ENCODE measurements at places on chromosomes 7 and 10.

- no peak for DNase-seq
Measured at GRCh38 chr7:129896568-129897382, 56.0 kb downstream of the UBE2H start.

- no peak for DNase-seq
Measured at GRCh38 chr7:76338298-76339084, 20.3 kb downstream of the YWHAG start.

GRCh38 chr10:53570221-53570620, 797.6 kb upstream of the MBL2 start:
- DNase-seq, result no peak

GRCh38 chr7:95470452-95470851, 15.3 kb upstream of the ASB4 start:
- no peak for DNase-seq

GRCh38 chr10:19290770-19291169, 242.2 kb downstream of the MALRD1 start:
- DNase-seq, result no peak

GRCh38 chr10:113459626-113460280, 93.1 kb upstream of the HABP2 start:
- no peak for DNase-seq

GRCh38 chr7:37318541-37318940, 130.1 kb downstream of the ELMO1 start:
- DNase-seq, result no peak

DNA sequence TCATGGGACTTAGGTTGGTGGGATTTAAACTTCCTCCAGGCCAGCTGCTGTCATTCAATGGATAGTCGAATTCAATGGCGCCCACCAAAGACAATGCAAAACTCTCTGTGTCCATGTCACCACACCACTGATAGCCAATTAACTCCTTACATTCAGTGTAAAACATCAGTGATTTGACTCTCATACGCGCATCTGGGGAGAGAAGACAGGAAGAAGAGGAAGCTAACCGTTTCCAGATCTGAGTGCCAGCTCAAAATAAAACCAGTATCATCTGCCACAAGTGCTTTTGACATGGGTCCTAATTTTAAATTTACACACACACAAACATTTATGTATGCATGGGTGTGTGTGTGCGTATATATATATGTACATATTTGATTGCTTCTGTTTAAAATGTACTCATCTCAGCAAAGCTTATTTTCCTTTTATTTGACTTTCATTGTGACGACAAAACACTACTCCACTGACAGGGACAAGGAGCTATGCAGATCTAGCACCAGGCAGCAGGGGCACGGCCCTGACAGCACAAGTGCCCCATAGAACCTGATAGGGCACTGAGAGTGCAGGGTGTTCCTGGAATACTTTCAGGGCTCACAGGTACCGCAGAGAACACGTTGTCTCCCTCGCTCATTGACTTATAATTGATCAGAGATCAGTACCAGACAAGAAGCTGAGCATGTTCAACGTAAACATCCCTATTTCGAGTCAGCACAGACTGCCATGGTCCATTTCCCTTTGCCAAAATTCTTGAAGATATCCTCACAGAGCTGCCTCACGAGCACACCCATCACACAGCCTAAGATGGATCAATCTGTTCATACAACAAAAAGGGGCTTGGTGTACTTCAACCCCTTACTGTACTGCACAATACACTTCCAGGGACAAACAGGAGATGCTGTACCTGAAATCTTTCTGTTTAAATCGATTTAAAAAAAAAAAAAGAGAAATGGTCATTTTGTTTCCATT, 176.1 kb downstream of the COBL start:
- DNase-seq, result no peak

- no peak for DNase-seq
Measured at GRCh38 chr7:82291931-82292330, 151.6 kb downstream of the CACNA2D1 start.

- no peak for DNase-seq
Measured at GRCh38 chr7:121579639-121580038, 183.5 kb upstream of the FAM3C start.

- no peak for DNase-seq
Measured at GRCh38 chr10:12644380-12645144, 295.2 kb downstream of the CAMK1D start.

DNA sequence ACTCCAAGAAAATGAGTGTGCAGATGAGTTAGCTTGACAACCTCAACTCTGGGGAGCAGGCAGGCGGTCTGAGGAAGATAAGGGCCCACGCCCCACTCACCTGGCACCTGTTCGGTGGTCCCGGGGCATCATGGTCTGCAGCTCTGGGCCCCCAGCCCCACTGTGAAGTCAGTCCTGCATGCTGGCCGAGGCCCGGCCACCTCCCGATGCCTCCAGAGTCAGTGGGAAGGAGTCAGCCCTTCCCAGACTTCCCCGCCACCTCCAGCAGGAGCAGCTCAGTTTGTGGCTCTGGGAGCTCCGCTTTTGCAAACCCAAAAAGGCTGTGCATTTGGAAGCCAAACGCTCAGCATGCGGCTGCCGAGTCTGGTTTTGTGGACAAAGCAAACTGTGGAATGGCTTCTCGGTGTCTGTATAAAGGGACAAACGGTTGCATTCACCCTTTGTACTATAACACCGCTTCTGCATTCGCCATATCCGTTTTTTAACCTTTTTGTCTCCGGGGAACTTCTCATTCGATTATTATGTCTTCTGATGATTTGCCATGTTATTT, 167.3 kb downstream of the CCDC3 start:
- no peak for DNase-seq

DNA sequence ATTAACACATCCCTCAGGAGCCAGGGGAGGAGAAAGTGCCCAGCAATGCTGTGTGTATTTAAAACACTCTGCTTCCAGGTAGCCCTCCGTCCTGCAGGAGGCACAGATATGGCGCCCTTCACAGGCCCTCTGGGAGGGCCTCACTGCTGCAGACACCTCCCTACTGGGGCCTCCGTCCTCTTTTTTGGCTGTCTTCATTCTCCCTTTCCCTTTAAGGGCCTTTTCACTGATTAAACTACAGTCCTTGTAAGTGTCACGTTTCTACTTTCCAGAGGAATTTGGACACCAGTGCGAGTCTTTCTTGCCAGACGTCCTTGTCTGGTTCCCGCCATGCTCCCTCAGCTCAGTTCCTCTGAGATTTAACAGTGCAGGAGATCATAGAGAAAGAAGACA, 39.7 kb upstream of the MKRN1 start:
- no peak for DNase-seq

GRCh38 chr10:129922598-129923123, 41.4 kb downstream of the EBF3 start:
- no peak for DNase-seq

DNA sequence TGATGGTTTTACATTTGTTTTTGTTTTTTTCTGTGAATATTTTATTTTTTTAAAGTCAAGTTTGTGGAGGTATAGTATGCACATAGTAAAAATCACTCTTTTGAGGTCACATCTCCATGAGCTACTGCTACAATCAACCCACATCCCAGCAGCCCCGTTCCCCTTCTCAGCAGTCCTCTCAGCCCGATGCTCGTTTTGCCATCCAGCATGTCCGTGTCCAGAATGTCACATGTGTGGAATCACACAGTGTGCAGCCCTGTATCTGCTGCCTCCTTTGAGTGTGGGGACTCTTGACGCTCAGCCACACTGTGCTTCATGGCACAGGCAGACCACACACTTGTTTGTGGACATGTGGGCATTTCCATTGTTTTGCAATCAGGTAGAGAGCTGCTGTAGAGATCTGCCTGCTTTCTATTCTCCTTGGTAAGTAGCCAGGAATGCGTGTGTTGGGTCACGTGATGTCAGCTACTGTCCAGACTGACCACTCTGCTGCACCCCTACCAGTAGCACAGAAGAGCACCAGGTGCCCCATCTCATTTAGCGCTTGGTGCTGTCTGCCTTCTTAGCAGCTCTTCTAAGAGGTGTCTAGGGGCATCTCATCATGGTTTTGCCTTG, 71.6 kb upstream of the CAMK2B start:
- no peak for DNase-seq

- no peak for DNase-seq
Measured at GRCh38 chr7:156039971-156040677, 227.9 kb upstream of the SHH start.

- DNase-seq, result peak; percentile 69
Measured at GRCh38 chr10:73771722-73772280, 10.0 kb upstream of the CHCHD1 start.

DNA sequence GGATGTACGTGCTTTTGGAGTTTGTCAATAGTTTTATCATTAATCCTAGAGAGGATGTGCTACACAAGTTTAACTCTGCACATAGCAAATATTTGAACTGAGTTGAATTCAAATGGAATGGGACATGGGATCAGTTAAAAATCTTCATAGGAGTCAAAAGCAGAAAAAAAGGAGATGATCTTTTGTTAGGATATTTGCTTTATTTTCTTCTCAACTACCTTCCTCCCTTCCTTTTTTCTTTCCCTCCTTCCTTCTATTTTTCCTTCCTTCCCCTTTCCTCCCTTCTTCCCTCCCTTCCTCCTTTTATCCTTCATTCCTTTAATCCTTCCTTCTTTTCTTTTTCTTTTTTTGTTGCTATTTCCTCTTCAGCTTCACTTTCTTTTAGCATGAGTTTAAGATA, 6.6 kb downstream of the PTPRZ1 start:
- DNase-seq, result no peak

DNA sequence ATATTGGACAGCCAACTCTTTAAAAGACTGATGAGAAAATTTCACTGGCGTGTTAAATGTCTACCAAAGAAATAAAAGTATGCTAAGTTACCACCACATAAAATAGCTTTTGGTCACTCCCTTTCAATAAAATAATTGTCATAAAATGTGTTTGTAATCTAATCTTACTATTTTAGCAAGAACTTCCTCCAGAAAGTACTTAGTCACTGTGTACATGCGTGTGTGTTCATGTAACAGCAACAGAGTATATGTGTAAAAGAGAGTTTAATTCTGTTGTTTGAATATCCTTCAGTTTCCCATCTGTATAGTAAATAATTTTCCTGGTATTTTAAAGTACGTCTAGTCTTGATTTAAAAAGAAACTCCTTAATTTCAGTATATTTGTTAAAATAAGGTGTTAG, 35.0 kb upstream of the WASL start:
- no peak for DNase-seq

GRCh38 chr7:114539575-114539974, 125.0 kb downstream of the FOXP2 start:
- no peak for DNase-seq

DNA sequence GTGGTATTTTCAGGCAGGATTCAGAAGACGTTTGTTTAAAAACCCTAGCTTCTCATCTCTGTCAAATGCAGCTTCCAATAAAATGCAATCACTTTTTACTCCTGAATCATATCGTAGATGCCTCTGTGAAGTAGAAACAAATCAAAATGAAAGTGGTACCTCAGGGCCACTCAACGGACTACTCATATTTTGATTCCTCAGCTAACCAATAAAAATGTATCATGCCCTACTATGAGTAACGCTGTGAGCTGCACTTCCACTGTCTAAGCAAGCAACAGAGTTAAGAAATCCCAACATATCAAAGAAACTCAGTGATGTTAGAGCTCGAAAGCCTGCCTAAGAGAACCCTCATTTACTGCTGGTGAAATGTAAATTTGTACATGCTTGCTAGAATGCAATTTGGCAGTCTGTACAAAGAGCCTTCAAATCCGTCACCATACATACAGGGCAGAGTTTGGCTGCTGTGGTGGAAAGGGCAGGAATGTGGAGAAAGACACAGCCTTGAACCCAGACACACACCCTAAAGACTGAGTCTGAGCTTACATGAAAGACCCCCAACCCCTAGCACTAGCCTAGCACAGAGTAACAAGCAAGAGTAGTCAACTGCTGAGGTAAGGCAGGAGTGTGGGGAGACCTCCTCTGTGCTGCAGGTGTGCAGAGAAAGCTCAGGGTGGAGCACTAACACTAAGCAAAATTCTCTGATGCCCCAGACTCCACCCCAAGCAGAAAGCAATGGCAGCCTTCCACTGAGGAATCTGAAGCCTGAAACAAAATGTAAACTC, 151.5 kb downstream of the ANK3 start:
- no peak for DNase-seq

GRCh38 chr7:46155367-46155766, 234.3 kb upstream of the IGFBP3 start:
- DNase-seq, result no peak

- DNase-seq, result no peak
Measured at GRCh38 chr10:64586934-64587503, 1065.8 kb downstream of the REEP3 start.

DNA sequence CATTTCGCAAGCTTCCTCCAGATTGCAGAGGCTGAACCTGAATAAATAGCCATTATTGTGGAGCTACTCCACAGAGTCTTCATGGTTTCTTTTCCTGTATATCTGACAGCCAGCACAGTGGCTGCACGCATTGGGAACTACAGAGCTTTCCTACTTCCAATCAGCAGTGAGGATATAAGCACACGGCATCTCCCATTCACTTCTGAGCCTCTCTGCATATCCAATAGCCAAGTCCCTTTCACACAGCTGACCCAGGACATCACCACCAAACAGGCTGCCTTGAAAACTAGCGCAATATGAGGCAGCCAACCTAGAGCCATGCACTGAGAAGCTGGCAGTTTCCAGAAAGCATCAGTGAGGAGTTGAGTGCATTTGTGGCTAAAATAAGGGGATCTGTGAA, 11.6 kb downstream of the C10orf90 start:
- no peak for DNase-seq

DNA sequence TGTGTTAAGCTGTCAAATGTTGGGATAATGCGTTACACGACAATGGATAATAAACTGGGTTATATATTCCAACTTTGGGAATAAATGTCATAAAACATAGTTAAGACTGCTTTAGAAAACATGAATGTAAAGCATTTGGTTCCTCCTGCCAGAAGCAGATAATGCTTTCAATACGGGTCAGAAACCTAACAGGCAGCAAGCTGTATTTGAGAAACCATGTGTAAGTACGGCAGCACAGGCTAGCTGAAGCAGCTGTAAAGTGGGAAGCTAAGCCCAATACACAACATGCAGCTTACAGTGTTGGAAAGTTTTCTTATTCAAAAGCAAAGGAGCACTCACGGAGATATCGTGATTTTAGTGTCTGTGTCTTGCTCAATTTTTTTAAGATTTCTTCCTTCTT, 46.5 kb downstream of the MALSU1 start:
- DNase-seq, result no peak

- DNase-seq, result no peak
Measured at GRCh38 chr7:111863269-111863668, 301.0 kb upstream of the IMMP2L start.

DNA sequence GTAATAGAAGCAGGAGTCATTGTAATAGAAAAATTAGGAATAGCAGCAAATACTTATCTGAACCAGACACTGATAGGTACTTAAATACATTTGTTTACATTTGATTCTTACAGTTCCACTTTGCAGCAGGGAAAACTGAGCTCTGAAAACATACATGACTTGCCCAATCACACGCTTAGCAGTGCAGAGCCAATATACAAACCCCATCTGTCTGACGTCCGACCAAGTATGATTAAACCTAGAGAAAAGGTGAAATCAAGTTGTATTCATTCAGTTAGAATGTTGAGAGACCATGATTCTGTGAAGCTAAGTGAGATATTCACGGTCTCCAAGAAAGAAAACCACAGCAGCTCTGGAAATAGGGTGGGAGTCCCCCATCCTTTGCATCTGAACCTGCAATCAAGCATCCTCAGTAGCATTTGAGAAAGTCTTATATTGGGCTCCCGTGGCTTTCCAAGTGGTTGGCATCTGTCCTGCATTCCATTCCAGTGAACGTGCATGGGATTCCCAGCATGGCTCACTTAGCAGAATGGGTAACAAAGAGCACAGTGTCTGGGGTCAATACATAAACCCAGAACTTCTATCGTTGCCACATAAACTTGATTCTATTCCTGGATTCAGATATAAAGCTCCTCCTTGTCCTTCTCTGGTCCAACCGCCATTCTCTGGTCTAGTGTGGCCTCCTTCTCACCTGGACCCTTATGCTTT, 148.7 kb upstream of the RSU1 start:
- DNase-seq, result no peak

Data from stimulated activated CD8-positive, alpha-beta memory T cell treated with anti-CD3 and anti-CD28 coated beads, Interleukin-4, amount 100 ng/mL, for 24 hours (primary cell).